COR-L47 (cell line): ENCODE measurements at places on chromosomes 3 and 15.

DNA sequence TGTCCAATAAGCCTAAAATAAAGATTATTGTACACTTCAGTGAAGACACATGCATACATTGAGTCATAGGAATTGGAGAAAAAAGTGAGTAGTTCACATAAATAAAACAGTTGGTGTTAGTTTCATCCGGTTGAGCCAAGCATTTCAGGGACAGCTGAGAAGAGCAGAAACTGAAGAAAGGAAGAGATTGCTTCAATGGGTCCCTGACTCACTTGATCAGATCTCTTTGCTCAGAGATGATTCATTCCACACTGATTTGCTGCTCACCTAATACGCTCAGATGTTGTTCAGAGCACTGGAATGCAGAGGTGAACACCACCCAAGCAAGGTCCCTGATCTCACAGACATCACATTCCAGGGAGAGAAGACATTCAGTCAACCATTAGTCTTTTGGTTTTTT lies 93.7 kb downstream of the RAD18 start:
- no peak for DNase-seq

DNA sequence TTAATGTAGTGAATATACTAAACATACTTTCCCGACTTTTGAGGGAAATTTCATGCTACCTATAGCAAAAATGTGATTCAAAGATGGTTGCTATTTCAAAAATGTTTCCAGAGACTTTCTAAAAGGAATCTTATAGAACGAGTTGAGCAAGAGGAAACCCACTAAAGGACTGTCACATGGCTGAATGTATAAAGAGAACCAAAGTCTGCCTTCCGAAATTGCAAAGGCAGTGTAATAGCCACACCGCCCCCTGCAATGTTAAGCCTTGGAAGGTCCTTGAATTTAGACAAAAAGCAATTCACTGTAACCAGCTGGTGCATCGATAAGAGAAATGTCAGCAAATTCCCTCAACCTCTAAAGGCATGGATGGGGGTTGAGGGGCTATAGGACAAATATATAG lies 142.8 kb downstream of the CHL1 start:
- DNase-seq, result no peak

- DNase-seq, result no peak
These were observed 42.7 kb upstream of the ATP2B2 start for GRCh38 chr3:10547841-10548783.

DNA sequence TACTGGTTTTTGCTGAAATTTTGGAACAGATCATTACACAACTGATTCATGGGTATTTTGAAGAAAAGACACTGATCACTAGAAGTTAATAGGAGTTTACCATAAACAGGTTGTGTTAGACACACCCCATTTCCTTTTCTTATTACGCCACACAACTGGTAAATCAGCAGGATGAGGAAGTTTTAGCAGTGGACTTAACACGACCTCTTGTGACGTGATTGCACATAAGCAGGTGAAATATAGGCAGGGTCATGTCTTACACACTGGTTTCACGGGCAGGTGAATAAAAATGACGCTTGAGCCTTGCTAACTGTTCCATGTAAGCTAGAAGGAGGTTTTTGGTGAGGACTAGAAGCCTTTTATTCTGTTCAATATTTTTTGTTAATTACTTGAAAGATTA lies 27.1 kb upstream of the TPRG1 start:
- peak; percentile 16 for DNase-seq

GRCh38 chr3:62027796-62028195 lies 345.6 kb downstream of the FEZF2 start:
- no peak for DNase-seq

DNA sequence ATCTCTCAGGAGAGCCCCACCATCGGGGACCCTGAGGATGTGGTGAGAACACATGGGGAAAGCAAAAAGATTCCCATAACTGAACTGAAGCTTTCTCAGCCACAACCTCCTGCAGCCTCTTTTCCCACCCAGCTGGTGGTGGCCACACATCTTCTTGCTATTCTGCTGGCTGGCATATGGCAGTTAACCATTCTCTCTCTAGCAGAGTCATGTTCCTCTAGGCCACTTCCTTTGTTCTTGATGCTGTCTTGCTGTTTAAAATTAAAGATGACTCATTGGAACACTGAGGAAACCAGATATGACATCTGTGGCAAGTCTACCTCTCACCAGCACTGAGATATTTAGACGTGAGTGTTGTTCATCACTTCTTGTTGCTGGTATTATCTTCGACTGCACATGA lies 180.3 kb upstream of the ROBO2 start:
- DNase-seq, result no peak

DNA sequence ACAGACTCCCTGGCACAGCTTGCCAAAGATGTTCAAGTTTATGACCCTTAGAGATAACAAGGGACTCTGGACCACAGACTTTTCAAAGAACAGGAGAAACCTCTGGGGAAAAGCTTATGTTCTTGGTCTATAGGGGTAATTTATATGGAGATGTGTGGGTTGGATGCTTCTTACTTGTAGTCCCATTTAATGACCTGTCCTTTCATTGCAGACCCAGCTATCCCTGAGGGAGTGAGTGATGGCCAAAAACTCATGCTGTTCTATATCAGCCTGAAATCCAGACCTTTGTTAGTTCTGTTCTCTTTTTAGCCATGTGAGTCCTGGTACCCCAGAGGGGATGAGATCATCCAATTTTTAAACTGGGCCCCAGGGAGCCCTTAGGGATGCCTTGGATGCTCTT lies 43.7 kb upstream of the MRPL3 start:
- no peak for DNase-seq

DNA sequence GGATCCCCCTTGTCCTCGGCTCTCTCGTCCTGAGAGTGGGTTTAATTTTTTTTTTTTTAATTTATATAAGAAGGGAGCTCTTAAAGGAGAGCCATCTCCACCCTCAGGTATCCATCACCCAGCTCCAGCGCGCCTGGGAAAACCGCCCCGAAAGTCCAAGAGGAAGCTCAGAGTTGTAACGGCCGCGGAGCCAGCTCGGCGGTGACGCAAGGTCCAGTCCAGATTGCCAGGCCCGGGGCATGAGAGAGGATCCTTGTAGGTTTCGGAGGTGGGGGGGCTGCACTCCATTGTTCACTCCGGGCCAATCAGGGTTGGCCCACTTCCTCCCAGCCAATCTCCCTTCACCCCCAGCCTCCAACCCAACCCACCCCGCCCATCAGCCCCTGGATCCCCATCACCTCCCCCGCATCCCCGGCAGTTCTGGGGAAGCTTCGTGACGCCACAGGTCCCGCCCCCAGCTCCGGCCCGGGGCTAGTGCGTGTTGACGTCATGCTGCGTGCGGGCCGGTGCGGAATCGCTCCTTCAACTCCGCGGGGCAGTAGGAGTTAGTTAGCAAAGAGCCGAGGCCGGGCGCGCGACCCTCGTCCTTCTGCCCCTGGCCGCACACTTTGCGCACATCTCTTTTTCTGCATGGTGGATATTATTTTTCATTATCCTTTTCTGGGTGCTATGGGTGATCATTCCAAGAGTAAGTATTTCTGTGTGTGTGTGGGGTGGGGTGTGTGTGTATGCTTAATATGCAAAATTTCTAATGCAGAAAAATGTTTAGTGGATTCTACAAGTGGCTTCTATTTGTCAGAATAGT lies at the start of gene ISL2:
Gene ISL2 (plus strand): TSS at position 520 of the 805 bp plus-strand sequence. CDS start 111 bp downstream, at position 631.
- no peak for DNase-seq

DNA sequence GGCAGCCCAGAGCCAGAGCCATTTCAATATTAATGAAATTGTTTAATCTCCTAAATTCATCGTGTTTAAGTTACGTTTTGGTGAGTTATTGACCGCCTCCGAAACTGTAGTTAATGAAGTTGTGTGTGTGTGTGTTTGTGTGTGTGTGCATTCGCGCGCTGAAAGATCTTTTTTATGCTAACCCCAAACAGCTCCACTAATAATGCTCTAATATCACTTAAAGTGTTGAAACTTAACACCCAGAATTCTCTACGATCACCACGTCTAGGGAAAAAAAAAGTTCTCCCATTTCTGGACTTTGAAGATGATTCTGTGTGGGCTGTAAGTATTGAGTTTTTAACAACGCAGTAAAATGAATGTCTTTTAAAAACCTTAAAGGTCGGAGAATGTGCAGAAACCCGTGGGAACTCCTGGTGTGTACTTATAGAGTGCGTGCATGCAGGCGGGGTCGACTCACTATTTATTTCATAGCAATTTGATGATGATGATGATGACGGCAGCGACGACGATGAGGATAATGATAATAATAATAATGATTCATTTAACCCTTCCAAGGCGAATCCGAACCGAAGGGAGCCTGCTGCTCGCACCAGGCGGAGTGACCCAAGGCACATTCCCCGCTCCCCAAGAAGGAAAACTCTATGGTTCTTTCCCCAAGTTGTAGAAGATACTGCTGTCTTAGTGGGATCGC lies 1.4 kb upstream of the FOXB1 start:
- DNase-seq, result no peak
